ENCODE measurements at places on chromosomes 13 and 19.

- DNase-seq: no peak
Observed at GRCh38 chr13:34911159-34911558, 30.9 kb upstream of the NBEA start.

GRCh38 chr13:98405107-98405571, 171.8 kb downstream of the STK24 start:
- DNase-seq: no peak

GRCh38 chr13:104140552-104140951, 1074.3 kb upstream of the SLC10A2 start:
- DNase-seq: no peak

GRCh38 chr13:63680704-63681103, 2265.1 kb upstream of the PCDH20 start:
- no peak for DNase-seq

GRCh38 chr13:74920920-74921319, 561.0 kb downstream of the TBC1D4 start:
- no peak for DNase-seq

DNA sequence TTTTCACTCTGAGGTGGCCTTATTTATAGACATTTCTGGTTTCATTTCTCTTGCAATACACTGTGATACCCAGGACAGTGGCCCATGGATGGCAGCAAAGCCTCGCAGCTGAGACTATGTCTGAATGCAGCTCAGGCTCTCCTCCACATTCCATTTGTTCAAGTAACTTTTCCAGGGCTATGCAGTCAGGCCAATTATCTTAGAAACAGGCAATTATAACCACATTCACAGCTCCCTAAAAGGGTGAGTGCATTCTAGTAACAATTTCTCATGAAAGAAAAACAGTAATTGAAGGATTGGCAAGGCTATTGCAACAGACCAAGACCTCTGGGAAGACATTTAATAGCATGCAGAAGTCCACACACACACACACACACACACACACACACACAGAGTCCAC, 264.0 kb downstream of the TBC1D4 start:
- DNase-seq: no peak

Data from activated CD4-positive, CD25-positive, alpha-beta regulatory T cell (primary cell).